ENCODE measurements at places on chromosomes 7 and 10. TPM values are rescaled to one million over a fixed set of nuclear protein-coding genes. Genes with fewer than 3 reads are reported as not detected.
A peak's percentile ranks its signal among the peaks of the same experiment; 100 is the strongest.

The NODAL gene
- total RNA-seq = not detected

The FRMD4A gene
- 0.94 TPM for total RNA-seq

The INSYN2A gene
- not detected for total RNA-seq

GRCh38 chr10:78059906-78060702 is 26.4 kb downstream of the RPS24 start:
- no peak for DNase-seq
- no peaks in the 10 kb centered on the region for H3K36me3 ChIP-seq
- peaks cover 49% of the 10 kb centered on the region for H3K4me1 ChIP-seq
- H3K27ac ChIP-seq = peak overlapping the region; percentile 63
- H3K4me3 ChIP-seq = no peak overlapping the region

- no peaks in the 10 kb centered on the region for H3K27me3 ChIP-seq
- H3K4me1 ChIP-seq = no peaks in the 10 kb centered on the region
- no peaks in the 10 kb centered on the region for H3K36me3 ChIP-seq
- no peak overlapping the region for H3K4me3 ChIP-seq
- no peak for DNase-seq
These were observed 270.8 kb downstream of the HTR7 start for GRCh38 chr10:90587081-90587491.

- H3K27ac ChIP-seq = no peak overlapping the region
- H3K36me3 ChIP-seq = no peaks in the 10 kb centered on the region
- DNase-seq = no peak
- H3K4me1 ChIP-seq = no peaks in the 10 kb centered on the region
- no peak overlapping the region for H3K4me3 ChIP-seq
- H3K27me3 ChIP-seq = no peaks in the 10 kb centered on the region
These were observed 194.9 kb downstream of the SUGCT start for GRCh38 chr7:40329601-40330153.

Data from activated CD8-positive, alpha-beta T cell treated with anti-CD3 and anti-CD28 coated beads, Interleukin-2, amount 10 ng/mL, durations not matched to agents 7 days and 5 days (primary cell).